GOT3 (cell line): ENCODE measurements at places on chromosomes 13 and 19.

DNA sequence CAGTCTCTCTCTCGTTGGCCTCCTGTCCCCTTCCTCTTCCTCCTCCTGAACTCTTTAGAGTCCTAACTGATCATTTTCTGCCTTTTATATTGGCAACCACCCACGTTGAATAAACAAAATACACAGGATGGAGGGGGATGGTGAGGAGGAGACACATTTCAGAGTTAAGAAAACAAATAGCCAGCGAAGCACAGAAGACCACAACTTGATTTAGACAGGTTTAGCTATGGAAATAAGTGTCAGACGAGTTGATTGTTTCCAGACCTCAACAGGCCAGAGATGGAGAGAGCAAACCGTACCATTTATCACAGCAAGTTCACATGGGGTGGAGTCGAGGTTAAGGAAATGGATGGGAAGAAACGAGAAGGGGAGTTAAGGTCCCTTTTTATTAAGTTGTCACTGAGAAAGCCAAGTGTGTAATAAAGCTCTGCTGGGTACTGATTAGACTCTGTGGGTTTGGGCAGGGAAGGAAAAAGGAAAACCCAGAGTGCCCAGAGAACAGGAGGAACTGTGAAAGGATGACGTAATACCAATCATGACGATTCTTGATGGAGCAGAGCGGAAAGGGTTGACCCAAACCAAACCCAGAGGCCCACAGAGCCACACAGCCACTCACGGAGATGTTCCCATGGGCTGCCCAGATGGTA is 11.1 kb upstream of the SERP2 start:
- DNase-seq, result no peak

DNA sequence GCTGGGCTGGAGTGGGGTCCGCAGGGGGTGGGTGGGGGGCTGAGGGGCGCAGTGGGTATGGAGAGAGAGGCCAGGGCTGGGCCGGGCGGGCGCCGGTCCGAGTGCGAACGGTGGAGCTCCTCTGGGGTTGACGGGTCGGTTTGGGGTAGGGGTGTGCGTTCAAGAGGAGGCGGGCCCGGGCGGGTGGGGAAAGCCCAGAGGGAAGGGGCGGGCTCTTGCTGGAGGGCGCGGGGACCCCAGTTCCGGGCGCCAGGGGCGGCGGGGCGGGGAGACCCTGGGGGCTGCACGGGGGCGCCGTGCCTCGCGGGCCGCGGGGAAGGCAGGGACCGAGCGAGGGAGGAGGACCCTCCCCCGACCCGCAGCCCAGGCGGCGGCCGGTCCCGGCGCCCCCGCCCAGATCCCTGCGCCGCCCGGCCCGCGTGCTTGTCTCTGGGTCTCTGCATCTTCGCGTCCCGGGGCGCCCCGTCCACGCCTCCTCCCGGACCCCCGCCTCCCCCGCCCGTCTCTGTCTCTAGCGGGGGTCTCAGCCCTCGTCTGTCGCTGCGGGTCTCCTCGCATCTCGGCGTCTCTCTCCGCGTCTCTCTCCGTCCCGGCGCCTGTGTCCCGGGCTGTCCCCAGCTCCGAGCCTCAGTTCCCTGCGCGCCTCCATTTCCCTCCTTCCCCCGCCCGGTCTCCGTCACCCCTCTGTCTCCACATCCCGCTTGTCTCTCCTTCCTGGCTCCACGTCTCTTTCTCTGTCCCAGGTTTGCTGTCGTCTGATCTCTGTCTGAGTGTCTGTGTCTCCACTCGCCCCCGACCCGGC is 8.3 kb upstream of the SHISA7 start:
- no peak for DNase-seq

GRCh38 chr13:72839831-72840426 is 58.0 kb downstream of the PIBF1 start:
- DNase-seq, result no peak

GRCh38 chr13:38850868-38851626 is 139.6 kb downstream of the STOML3 start:
- no peak for DNase-seq

- DNase-seq, result no peak
These were observed 710 bp upstream of the BTBD2 start for GRCh38 chr19:2016041-2016807.
